ENCODE measurements at places on chromosomes 2 and 18.

- DNase-seq = no peak
These were observed 166.9 kb downstream of the SOCS6 start for GRCh38 chr18:70455731-70456130.

DNA sequence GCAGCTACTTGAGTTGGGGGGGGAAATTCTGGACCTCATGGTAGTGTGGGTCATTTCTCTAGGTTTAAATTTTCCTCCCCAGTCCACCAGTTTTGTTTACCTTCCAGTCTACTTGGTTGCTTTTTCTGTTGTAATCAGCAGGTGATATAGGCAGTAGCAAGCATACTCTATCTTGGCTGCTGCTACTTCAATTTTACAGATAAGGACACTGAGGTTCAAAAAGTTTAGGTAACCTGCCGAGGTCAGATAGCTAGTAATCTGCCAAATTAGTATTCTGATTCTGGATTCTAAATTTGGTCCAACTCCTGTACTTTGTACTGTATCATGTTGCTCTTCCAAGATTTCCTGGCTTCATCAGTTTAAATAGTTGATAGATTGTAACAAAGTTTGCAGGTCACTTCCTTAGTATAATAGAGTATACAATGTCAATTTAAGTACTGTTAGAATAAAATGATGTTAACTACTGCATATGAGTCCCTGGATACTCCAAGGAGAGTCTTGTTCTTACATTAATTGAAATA, 34.7 kb downstream of the ANTXR1 start:
- no peak for DNase-seq

GRCh38 chr2:112577756-112578155, 6.7 kb upstream of the CHCHD5 start:
- DNase-seq = no peak

DNA sequence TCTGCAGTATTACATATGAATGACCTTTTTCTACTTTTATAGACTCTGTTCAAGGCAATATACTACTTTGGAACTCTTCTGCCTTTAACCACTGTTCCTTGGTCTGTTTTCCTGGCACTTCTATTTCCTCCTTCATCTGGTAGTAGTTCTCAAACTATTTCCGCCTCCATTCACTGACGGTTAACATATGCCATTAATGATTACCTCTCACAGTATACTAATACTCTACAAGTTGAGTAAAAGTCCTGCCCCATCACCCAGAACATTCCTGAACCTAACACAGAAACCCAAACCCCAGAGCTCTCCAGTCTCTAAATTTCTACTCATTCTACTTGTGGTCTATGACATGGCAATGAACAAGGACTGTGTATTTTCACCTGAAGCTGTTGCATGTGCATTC, 4.5 kb downstream of the GFPT1 start:
- DNase-seq = no peak

DNA sequence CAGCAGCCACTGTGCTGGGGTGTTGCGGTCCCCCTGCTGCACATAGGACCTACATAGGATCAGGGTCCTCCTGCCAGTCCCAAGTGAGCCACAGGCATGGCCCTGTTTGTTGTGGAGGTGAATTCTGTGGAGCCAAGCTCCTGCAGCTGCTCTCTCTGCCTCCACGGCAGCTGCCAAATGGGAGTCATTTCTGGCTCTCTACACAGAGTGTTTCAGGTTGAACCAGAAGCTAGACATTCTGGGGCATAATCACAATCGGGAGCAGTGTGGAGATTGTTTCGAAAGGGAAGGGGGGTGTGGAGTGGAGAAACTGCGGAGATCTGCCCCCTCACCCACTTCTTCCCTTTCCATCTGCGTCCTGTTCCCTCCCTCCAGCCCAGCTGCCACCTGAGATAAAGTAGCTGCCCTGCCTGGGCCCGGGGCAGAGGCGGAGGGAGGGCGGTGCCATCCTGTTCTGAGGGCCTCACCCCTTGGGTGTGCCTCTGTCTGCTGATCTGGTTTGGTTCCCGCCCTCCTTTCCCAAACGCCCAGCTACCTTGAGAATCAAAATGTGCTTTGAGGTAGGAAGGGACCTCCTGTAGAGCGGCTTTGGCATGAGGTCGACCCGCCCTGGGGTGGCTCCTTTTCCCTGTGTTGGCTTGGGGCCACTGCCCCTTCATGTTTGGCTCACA, 139.4 kb downstream of the WDSUB1 start:
- no peak for DNase-seq

Data from activated effector memory CD4-positive, alpha-beta T cell treated with anti-CD3 and anti-CD28 coated beads, Interleukin-2, amount 50 U/mL, for 16 hours (primary cell).